ENCODE measurements at places on chromosomes 5 and 9.

GRCh38 chr9:103867886-103868285 is 226.2 kb upstream of the SMC2 start:
- peak; percentile 57 for DNase-seq

DNA sequence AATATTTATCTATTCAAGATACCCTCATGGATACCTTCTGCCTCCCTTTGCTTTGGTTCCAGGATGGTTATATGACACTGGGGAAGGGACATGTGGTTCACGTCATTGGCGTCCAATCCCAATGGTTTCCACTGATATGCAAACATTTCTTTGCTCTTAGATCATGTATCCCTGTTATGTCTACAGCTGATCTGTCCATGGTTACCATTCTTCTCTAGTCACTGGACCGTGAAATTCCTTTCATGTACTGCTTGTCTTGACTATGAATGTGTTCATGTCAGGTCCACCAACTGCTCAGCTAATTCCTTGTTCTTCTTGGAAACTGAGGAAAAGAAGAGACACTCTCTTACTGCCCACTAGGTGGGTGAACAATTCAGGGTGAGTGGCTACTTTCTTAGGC is 391.1 kb upstream of the ZNF608 start:
- DNase-seq: no peak

DNA sequence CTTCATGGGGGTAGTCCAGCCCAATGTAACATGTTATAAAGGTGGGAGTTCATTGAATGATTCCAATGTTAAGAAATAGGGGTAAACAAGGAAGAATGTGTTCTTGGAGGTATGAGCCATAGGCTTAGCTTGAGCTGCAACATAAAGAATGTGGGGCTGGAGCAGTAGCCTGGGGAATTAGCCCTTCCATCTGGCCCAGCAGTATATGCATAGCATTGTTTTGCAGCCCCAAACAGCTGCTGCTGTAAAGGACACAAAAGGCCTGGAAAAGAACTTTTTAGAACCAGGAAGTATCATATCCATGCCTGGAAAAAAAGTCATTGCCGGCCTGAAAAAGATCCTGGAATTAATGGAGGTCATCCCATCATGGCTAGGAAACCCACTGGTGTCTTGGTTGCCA is 55.8 kb upstream of the SMARCA2 start:
- no peak for DNase-seq

DNA sequence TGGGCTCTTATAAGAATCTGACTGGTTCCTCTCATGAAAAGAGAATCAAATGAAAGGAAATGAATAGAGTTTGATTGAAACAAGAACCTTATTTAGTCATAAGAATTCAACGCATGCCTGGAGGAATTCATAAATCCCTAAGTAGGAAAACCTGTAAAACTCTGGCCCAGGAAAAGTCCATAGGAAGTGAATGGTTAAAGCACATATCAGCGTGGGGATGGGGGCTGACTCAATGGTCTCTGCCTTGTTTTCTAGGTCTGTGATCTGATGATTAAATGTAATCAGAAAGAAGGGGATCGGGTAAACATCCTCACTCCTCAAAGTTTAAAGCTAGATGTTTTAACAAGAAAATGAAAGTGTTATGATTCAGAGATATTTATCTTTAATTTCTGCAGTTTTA is 759.4 kb upstream of the C9orf72 start:
- no peak for DNase-seq

DNA sequence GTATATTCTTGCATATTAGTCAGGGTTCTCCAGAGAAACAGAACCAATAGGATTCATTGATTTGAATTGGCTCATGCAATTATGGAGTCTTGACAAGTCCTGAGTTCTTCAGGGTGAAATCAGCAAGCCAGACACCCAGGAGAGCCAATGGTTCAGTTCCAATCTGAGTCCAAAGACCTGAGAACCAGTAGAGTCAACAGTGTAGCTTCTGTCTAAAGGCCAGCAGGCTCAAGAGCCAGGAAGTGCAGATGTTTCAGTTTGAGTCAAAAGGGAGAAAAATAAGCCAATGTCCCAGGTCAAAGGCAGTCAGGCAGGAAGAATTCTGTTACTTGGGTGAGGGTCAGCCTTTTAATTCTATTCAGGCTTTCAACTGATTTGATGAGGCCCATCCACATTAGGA is 37.8 kb upstream of the ANKRD34B start:
- DNase-seq: no peak

DNA sequence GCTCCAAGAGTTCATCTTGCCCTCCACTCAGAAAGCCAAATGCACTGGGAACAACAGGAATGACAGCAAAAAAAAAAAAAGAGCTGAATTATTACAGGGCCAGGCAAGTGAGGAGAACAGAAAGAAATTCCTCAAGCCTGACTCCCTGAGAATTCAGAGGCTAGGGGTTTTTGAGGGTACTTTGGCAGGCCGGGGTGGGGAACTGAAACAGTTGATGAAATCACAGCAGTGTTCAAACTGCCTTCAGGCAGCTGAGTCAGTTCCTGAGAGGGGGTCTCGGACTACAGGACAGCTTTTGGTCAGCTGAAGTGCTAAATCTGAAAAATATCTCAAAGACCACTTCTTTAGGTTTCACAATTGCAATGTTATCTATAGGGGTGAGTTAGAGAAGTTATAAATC is 419.4 kb downstream of the SEMA5A start:
- DNase-seq: no peak

DNA sequence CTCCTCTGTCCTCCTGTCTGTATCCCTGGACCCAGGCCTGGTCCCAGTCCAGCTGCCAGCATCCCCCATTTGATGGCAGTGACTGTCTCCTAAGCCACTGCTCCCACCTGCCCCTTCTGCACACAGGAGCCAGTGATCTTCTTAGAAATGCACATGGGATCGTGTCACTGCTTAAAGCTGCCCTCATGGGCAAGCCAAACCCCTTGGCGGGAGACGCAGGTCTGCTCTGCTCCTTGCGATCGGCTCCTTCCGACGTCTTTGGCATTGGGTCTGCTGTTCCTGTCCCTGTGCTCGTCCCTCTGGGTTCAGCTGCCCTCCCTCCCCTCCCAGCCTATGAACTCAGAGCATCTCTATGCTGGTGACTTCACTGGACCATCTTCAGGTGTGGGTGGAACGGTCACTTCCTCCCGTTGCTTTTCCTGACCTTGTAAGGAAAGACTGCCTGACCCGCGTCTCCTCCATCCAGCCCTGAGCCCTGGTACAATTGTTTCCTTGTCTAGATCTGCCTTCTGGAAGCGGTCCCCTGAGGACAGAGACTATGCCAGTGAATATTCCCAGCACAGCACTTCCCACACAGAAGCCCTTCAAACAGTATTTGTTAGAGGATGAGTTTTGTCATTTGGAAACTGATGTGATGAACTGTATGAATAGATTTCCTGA is 116.5 kb downstream of the ZNF354C start:
- no peak for DNase-seq

GRCh38 chr5:150860246-150860821 is 14.0 kb downstream of the IRGM start:
- no peak for DNase-seq

DNA sequence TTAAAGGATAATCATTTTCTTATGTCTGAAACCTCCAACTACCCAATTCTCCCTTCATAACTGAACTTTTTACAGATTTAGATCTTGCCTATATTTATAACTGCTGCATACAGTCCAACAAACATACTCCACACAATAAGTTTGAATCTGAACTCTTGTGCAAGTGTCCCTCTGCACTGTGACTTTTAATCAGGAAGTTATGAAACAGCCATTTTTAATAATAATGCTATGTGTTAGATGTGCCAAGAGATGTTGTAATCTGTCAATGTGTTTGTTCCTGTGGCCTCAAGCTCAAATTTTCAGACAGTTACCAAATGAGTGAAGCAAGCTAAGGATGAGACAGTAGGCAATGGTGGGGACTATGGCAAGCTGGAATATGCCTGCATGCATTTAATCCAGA is 57.6 kb upstream of the MTAP start:
- peak; percentile 87 for DNase-seq

GRCh38 chr5:370959-371810 is 49.7 kb downstream of the AHRR start:
- no peak for DNase-seq

- peak; percentile 69 for DNase-seq
Measured at GRCh38 chr5:81097713-81098112, 135.4 kb upstream of the CKMT2 start.

DNA sequence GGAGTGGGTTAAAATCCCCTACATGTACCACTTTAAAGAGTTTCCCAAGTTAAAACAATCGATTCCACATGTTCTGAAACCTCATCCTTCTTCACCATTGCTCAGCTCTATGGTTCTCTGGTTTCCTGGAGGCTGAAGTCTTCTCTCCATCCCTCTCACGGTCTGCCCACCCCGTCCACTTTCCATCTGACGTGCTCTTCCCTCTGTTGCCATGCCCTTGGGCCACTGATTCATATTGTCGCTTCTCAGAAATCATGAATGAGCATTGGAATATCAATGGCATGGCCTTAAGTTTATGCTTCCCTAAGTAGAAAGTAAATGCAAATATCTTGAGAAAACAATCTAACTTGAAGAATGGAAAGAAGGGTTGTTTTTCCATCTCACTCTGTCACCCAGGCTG is 30.9 kb downstream of the GDNF start:
- DNase-seq: no peak

DNA sequence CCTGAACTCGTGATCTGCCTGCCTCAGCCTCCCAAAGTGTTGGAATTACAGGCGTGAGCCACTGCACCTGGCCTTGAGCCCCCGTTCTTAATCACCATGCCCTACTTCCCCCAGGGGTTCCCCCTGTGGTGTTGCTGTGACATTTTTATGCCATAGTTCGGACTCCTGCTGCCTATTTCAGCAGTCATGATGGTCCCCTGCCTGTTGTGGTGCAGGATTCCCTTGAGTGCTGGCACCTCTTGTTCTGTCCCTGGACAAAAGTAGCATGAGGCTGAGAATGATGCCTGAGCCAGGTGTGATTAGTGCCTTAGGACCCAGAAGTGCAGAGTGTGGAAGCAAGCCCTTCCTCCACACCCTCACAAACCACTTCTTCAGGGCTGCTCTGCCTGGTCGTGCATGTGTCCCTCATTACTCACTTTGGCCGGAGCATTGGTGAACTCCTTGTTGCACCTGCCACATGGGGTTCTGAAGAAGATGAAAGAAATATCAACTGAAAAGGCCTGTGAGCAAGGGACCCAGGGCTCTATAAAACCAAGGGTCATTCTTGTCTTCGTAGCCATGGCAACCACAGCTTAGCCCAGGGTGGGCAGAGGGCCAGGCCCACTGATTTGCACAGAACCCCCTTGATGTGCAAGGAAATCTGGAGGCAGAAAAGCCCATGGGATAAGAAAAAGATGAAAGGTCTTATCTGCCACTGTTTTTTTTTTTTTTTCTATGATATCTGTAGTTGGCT is 228.0 kb downstream of the NTRK2 start:
- DNase-seq: no peak

GRCh38 chr9:37551468-37551867 is 24.7 kb downstream of the FBXO10 start:
- DNase-seq: no peak

DNA sequence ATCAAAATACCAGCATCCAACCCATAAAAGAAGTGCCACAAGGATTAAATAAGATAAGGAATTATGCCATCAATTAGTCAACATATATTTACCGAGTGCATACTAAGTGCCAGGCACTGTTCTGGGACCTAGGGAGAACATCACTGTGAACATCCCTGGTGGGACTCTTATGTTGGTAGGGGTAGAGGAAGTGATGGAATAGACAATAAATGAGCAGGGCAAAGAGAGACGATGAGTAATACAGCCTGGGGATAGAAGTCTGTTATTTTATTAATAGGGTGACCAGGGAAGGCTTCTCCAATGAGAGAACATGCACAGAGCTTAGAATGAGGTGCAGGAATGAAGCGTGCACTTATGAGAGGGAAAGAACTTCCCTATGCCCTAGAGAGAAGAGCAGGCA is 47.4 kb upstream of the VLDLR start:
- no peak for DNase-seq
